ENCODE measurements at places on chromosomes 4 and X.
A peak's percentile ranks its signal among the peaks of the same experiment; 100 is the strongest.

DNA sequence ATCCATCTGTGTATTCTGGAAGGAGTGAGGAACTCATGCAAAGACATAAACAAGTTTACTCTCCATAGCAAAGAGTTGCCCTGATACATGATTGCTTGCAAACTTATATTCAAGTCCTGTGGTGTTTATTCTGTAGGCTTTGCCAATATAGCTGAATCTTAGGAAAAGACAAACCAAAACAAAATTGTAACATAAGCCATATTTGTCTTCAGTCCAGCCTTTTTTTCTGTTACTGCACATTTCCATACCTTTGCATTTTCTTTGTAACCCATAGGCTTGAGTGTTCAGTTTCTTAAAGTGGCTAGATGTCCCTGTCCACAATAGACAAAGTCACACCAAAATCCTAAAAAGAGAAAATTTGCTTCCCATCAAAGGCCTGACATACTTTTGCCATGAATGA is 120.4 kb downstream of the PPARGC1A start:
- no peaks in the 10 kb centered on the region for H3K27me3 ChIP-seq
- no peaks in the 10 kb centered on the region for H3K4me1 ChIP-seq
- H3K36me3 ChIP-seq, result no peaks in the 10 kb centered on the region
- H3K27ac ChIP-seq, result no peak overlapping the region

DNA sequence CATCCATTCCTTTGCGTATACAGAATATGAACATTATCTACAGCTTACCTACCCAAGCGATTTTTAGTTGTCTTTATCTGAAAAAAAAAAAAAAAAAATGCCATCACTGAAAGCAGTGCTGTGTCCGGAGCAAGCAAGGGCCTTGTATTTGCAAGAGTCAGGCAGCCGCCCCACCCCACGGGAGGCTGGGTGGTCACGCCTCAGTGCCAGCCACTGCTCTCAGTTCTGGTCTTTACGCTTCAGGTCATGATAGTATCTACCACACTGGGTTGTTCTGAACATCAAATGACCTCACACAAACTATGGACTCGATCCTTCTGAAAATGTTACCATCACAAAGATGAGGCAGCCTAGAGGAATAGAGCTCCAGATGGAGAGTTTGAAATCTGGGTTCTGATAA is 62.7 kb upstream of the HELT start:
- no peak overlapping the region for H3K27ac ChIP-seq
- no peak for DNase-seq
- H3K27me3 ChIP-seq, result no peaks in the 10 kb centered on the region

DNA sequence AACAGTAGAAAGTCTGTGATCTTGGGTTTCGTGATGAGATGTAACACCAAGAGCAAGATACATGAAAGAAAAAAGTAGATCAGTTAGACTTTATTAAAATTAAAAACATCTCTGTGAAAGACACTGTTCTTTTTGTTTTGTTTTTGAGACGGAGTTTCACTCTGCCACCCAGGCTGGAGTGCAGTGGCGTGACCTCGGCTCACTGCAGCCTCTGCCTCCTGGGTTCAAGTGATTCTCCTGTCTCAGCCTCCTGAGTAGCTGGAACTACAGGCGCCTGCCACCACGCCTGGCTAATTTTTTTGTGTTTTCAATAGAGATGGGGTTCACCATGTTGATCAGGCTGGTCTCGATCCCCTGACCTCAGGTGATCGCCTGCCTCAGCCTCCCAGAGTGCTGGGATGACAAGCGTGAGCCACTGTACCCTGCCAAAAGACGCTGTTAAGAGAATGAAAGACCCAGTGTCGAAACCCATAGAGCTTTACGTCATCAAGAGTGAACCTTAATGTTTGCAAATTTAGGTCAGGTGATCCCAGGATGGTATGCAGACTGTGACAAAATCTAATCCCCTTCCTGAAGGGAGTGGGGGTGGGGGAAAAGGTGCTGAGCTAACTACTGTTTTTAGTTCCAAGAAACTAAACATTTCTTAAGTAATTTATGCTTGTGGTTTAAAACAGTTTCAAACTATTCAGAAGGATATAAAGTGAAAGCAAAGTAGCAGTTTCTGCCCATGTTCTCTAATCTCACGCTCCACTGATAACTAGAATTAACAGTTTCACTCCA is 8.0 kb downstream of the OFD1 start:
- no peaks in the 10 kb centered on the region for H3K27me3 ChIP-seq
- peak overlapping the region; percentile 12 for H3K4me3 ChIP-seq
- H3K4me1 ChIP-seq, result no peaks in the 10 kb centered on the region
- DNase-seq, result peak; percentile 60

DNA sequence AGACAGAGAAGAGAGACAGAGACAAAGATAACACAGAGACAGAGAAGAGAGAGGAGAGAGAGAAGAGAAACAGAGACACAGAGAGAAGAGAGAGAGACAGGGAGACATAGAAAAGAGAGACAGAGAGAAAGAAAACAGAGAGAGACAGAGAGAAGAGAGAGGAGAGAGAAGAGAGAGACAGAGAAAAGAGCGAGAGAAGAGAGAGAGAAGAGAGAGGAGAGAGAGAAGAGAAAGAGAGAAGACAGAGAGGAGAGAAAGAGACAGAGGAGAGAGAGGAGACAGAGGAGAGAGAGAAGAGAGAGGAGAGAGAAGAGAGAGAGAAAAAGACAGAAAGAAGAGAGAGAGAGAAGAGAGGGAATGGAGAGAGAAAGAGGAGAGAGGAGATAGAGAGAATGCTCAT is 601.1 kb upstream of the PRKX start:
- H3K27me3 ChIP-seq, result no peaks in the 10 kb centered on the region
- H3K36me3 ChIP-seq, result no peaks in the 10 kb centered on the region
- no peak overlapping the region for H3K27ac ChIP-seq
- no peaks in the 10 kb centered on the region for H3K4me1 ChIP-seq
- no peak for DNase-seq
- no peak overlapping the region for H3K4me3 ChIP-seq

- no peak overlapping the region for H3K4me3 ChIP-seq
- no peaks in the 10 kb centered on the region for H3K4me1 ChIP-seq
- peak; percentile 60 for DNase-seq
- H3K27me3 ChIP-seq, result no peaks in the 10 kb centered on the region
- peaks cover 33% of the 10 kb centered on the region for H3K36me3 ChIP-seq
- H3K27ac ChIP-seq, result no peak overlapping the region
Observed at GRCh38 chr4:145557720-145558119, 61.5 kb upstream of the MMAA start.

DNA sequence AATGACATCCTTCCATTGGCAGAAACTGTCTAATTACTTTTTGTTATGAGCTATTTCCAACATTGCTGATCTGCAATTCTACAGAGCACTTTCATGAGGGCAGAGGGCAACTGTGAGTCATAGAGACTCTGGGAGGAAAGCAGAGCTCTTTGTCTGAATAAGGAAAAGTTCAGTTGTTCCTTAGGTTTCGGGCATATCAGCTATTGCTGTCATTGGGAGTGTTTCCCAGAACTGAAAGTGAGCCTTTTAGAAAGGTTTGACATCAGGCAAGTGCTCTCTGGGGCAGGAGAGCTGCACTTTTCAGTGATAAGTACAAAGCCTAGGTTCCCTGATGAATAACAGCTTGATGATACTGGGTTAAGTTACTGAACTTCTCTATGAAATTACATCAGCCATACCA is 119.2 kb upstream of the EDNRA start:
- H3K4me1 ChIP-seq, result peaks cover 36% of the 10 kb centered on the region
- DNase-seq, result peak; percentile 33
- H3K27me3 ChIP-seq, result no peaks in the 10 kb centered on the region
- H3K4me3 ChIP-seq, result no peak overlapping the region

DNA sequence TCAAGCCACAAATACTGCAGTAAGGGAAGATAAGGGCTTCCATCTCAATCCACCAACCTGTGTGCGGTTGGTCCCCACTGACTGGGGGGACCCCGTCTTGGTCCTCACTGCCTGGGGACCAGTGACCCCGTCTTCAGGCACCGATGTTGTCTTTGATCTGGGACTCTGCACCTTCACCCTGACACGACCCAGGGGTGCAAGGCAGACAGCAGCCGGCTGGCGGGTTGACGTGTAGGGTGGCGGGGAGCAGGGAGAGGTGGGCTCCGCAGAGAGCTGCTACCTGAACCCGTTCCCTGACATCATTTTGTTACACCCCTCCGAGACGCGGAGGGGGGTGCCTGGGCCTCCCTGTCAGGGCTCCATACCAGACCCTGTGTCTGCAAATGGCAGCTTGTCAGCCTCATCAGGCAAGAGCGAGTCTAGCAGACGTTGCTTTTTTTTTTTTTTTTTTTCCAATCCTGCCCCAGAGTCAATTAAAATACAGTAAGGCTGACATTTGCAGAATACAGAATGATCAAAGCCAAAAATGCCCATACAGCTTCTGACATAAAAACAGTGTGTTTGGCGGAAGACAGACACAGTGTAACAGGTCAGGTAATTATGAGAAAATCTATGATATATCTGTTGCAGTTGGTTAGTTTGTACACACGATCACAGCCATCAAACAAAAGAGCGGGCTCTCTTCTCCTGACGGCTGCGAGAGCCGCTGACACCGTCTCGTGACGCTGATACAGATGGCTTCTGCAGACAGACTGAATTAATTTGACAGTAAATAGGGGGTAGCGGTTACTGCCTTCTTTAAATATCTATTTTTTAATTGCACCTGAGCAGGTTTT is 118.6 kb downstream of the CRLF2 start:
- H3K27me3 ChIP-seq, result no peaks in the 10 kb centered on the region
- H3K27ac ChIP-seq, result no peak overlapping the region
- H3K36me3 ChIP-seq, result no peaks in the 10 kb centered on the region
- H3K4me1 ChIP-seq, result no peaks in the 10 kb centered on the region
- no peak for DNase-seq

GRCh38 chr4:47075262-47075661 is 43.9 kb downstream of the GABRB1 start:
- H3K27me3 ChIP-seq, result no peaks in the 10 kb centered on the region
- no peak for DNase-seq
- H3K4me1 ChIP-seq, result no peaks in the 10 kb centered on the region
- H3K27ac ChIP-seq, result no peak overlapping the region

- no peak for DNase-seq
- no peaks in the 10 kb centered on the region for H3K4me1 ChIP-seq
- H3K27ac ChIP-seq, result no peak overlapping the region
Observed at GRCh38 chrX:143536176-143536575, 18.9 kb upstream of the SPANXN3 start.

DNA sequence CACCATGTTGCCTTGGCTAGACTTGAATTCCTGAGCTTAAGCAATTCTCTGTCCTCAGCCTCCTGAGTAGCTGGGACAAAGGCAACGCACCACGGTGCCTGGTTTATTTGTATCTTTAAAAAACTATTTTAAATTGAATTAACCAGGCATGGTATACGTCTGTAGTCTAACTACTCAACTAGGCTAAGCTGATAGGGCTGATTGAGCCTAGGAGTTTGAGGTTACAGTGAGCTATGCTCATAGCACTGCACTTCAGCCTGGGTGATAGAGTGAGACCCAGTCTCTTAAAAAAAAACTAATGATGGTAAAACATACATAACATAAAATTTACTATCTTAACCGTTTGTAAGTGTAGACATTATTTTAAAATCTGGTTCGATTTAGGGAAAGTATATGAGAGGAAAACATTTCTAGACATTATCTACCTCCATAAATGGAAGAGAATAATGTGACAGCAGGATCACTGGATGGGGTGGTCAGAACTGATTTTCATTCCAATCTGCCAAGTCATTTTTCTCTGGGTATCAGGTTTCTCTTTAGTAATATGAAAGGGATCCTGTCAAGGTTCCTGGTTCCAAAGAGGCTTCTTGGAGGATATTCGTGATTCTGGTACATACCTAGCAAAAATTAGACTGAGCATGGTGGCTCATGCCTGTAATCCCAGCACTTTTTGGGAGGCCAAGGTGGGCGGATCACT is 8.7 kb upstream of the ITGB1BP2 start:
- DNase-seq, result no peak
- H3K4me1 ChIP-seq, result no peaks in the 10 kb centered on the region
- H3K27ac ChIP-seq, result no peak overlapping the region
- H3K36me3 ChIP-seq, result peaks cover 73% of the 10 kb centered on the region

- H3K4me1 ChIP-seq, result no peaks in the 10 kb centered on the region
- H3K27ac ChIP-seq, result no peak overlapping the region
- H3K27me3 ChIP-seq, result no peaks in the 10 kb centered on the region
- no peaks in the 10 kb centered on the region for H3K36me3 ChIP-seq
Observed at GRCh38 chrX:34880656-34881055, 61.9 kb upstream of the FAM47B start.

DNA sequence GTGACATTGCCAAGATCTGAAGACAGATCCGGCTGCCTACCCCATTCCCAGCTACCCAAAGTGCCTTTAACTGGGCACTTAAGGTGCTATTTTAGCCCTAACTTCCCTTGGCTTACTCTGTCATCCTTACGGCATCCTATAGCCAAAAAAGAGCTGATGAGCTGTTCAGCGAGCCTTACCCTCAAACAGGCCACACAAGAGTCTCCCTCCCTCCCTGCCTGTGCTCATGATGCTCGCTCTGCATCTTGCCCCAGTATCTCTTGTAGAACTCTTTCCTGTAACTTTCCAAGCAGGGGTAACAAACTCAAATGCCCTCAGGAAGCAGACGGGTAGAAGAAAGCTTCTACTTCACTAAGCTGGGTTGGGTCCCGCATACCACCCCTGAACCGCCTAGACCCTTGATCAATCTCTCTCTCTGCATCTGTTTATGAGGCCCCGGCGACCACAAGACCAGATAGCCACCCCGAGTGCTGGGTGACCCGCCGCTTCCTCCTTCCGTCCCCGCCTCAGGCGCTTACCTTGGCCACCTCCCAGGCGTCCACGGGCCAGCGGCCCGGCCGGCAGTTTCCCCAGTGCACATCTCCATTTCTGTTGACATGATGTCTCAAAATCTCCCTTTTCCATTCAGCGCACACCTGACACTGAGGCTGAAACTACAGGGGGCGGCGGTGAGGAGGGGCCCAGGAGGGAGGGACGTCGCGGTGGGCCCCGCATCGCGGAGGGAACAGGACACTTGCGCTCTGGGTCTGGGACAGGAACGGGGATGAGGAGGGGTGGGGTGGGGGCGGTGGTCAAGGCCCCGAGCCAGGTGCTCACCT is 663 bp downstream of the CXorf38 start:
- H3K27ac ChIP-seq, result peak overlapping the region; percentile 87
- H3K36me3 ChIP-seq, result no peaks in the 10 kb centered on the region
- no peaks in the 10 kb centered on the region for H3K27me3 ChIP-seq
- peak; percentile 54 for DNase-seq
- peak overlapping the region; percentile 94 for H3K4me3 ChIP-seq

DNA sequence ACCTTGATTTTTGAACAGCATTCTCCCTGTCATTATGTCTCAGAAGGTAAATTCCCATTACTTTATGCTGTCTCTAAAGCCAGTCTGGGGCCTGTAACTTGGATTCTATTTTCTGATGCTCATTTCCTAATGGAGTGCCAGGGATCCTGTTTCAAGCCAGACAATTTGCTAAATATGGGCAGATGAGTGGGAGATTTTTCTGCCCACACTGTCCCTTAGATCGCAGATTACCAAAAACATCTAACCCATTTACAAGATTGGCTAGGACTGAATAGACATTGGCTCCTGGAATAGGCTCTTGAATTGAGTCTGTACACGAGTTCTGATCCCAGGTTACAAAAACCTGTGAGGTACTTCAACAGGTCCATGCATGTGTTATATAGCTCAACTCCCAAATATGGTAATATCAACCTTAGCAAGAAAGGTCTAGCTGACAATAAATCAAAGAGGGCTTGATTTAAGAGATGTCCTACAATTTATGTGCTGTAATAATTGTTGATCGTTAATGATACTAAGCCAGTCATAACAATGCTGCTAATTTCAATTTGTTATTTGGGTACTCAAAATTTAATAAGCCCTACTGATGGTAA is 5.7 kb downstream of the GPC3 start:
- H3K27me3 ChIP-seq, result peaks cover 21% of the 10 kb centered on the region
- no peak overlapping the region for H3K27ac ChIP-seq
- DNase-seq, result no peak

Measured in stomach (tissue), 19 donors.